NCI-H2171 (cell line): ENCODE measurements at places on chromosomes 4 and X.

GRCh38 chr4:59848457-59848856 is 1351.7 kb upstream of the ADGRL3 start:
- DNase-seq, result no peak

- no peak for DNase-seq
These were observed 37.8 kb upstream of the BDH2 start for GRCh38 chr4:103137446-103137827.

DNA sequence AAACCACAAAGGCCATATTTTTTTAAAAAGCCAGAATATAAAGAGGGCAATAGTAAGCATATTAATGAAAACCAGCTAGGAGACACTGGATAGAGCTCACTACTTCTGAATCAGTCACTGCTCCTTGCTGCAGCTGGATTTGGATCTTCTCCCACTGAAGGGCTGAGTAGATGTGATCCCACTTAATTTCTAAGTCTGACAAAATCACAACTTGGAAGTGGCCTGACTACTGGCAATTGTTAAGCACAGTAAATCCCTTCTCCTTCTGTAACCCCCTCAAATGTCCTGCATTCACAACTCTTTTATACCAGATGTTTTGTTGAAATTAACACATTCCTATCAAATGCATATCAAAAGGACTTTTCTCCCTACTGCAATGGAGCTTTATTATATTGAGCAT is 72.9 kb downstream of the AMMECR1 start:
- DNase-seq, result no peak

DNA sequence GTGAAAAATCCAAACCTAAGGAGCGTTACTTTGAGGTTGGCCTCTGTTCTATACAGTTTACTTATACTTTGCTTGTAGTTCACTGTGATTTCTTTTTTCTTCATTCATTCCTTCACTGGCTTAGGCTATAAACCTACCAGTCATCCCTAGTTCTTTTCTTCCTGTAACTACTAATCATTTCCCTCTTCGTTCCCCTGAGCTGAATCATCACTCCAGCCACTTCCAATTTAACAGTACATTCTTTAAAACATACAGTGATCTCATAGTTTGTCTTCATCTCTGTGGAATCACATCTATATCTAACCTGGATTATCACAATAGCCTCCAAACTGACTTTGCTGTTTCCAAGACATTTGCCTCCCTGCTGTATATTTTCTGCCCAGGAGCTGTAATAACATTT is 25.2 kb upstream of the NPFFR2 start:
- no peak for DNase-seq

DNA sequence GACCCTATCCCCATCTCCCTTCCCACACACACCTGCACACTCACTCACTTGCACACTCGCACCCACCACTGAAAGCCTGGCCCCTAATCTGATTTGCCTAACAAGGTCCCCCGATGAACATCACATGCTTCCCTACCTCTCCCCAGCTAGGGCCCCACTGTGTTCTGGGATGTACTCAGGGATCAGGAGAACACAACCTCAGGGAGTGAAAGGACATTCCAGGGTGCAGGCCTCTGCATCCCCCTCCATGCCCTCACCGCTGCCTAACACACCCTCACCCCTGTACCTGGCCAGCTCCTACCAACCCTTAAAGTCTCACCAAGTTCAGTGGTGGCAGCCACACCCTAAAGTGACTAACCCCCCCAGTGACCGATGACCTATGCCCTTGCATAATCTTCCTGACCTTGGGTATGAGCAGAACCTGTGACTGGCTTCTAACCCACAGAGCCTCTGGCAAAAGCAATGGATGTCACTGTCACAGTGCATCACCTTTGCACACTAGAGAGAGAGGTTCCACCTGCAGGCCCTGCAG is 2.4 kb upstream of the AFAP1 start:
- DNase-seq, result no peak

DNA sequence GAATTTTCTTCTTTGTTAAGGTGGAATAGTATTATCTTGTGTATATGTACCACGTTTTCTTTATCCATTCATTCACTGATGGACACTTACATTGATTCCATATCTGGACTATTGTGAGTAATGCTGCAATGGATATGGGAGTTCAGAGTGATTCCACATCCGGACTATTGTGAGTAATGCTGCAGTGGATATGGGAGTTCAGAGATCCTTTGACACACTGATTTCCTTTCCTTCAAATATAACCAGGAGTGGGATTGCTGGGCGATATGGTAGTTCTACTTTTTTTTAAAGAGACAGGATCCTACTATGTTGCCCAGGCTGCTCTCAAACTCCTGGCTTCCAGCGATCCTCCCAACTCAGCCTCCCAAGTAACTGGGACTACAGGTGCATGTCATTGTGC is 12.1 kb downstream of the TMEM156 start:
- DNase-seq, result no peak

- no peak for DNase-seq
These were observed 340.8 kb upstream of the NDST4 start for GRCh38 chr4:115454228-115454627.

GRCh38 chr4:123256901-123257300 is 139.7 kb upstream of the SPRY1 start:
- no peak for DNase-seq

DNA sequence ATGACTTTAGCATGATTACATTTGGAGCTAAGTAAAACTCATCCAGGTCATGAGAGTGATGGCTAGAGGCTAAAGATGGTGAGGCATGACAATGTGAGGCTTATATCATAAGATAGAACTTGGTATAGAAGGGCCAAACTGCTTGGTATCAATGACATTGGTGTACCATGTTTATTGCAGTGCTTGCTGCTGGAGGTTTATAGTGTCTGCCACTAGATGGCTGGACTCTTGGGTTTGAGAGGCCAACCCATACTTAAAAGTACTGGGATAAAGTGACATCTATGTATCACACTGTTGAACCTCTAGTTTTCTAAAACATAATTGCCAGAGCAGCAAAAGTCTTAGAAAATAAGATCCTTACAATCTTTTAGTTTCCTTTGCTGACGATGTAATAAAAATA is 83.0 kb upstream of the TACR3 start:
- DNase-seq, result no peak

DNA sequence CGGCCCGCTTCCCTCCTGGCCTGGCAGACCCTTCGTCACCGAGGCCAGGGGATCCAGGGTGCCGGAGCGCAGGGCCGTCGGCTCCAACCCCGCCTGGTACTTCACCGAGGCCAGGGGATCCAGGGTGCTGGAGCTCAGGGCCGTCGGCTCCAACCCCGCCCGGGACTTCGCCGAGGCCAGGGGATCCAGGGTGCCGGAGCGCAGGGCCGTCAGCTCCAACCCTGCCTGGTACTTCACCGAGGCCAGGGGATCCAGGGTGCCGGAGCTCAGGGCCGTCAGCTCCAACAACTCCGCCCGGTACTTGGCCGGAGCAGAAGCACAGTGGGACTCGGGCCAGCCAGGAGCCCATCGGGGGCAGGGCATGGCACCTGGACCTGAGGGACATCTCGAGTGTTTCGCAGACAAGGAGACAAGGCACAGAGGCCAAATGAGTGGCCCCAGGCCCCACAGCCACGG is 85.1 kb downstream of the FAM53A start:
- DNase-seq, result no peak

- DNase-seq, result no peak
These were observed 85.0 kb upstream of the FAT1 start for GRCh38 chr4:186808630-186809018.

- no peak for DNase-seq
These were observed 261.2 kb upstream of the GPC4 start for GRCh38 chrX:133676344-133677122.

DNA sequence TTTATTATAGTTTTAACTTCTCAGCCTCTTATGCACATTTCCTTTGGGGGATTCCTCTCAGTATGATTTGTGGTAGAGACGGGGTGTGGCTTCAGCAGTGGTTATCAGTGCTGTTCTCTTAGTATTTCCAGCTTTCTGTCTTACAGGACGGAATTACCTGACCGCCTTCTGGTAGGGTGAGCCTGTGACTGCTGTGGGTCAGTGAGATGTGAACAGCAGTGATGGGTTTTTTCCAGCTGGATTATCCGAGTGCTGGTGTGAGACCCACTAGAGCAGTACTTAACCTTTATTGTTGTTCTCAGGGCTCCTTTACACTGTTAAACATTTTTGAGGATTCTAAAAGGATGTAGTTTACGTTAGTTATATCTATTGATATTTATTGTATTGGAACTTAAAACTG is 135.2 kb downstream of the SLIT2 start:
- DNase-seq, result no peak

- no peak for DNase-seq
These were observed 15.3 kb downstream of the HAND2 start for GRCh38 chr4:173514641-173515217.

DNA sequence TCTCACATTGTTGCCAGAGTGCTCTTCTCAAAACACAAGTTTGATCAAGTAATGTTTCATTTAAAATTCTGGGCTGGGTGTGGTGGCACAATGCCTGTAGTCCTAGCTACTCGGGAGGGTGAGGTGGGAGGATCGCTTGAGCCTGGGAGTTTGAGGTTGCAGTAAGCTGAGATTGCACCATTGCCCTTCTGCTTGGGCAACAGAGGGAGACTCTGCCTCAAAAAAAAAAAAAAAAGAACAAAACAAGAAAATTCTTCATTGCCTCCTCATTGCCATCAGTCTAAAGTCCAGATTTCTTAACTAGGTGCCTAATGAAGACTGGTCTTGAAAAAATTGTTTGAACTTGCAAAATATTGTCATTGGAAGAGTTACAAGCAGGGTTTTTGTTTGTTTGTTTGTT is 120.1 kb downstream of the MFAP3L start:
- DNase-seq, result no peak

DNA sequence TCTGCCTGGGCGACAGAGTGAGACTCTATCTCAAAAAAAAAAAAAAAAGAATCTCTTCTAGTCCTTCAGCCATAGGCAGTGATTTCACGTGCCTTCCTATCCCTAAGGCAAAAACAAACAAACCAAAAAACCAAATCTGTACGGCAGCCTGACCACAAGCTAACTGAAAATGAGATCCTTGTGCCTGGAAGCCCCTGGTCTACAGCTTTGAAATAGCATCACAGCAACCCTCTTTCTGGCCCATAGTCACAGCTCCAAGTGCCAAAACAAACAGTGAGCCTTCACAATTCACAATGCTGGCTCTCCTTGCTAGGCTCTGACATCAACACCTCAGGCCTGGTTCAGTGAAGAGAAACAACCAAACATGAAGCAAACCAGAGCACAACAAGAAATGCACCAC is 46.1 kb downstream of the TMEM150C start:
- no peak for DNase-seq

DNA sequence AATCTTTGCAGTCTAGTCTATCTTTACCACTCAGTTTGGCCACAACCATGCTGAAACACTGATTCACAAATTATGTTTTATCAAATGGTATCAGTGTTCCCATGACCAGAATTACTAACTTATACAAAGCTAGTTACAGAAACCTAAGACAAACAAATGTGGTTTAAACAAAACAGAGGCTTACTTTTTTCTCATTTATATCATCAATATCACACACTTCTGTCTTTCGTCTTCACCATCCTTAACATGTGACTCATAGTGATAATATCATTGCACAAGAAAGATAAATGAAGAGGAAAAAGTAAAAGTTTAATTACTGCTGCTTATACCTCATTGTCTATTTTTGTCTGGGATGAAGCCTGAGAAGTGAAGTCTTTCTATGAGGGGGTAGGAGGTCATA is 406.6 kb downstream of the PCDH10 start:
- DNase-seq, result no peak

GRCh38 chrX:63920875-63921274 is 135.9 kb upstream of the ARHGEF9 start:
- no peak for DNase-seq

DNA sequence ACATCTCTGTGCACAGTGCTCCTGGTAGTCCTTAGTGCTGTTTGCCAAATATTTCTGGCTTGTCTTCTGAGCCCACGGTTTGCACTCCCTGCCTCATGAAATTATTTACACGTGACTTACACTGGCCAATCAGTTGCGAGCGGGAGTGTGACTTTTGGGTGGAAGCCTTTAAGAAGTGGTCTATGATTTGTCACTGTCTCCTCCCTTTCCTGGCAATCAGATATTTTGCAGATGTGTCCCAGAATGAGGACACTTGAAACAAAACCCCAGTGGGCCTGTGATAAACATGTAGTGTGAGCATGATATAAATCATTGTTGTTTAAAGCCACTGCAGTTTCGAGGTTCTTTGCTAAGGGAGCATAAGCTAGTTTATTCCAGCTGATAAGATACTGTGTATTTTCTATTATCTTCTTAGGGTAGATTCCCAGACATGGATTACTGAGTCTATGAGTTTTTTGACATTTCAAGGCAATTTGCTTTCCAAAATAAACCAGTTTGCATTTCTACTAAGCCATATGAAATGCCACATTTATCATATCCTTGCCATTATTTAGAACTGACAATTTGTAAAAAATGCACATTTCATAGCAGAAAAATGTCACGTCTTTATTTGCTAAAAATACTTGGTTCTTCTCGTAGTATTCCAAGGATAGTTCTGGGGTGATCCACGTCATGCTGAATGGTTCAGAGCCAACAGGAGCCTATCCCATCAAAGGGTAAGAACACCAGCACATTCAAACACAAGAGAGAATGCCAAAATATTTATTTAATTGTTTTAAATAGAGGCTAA is 12.0 kb downstream of the BST1 start:
- no peak for DNase-seq

- no peak for DNase-seq
These were observed 754 bp upstream of the KLF3 start for GRCh38 chr4:38663090-38663800.

GRCh38 chrX:39204353-39204752 is 403.1 kb downstream of the MID1IP1 start:
- DNase-seq, result no peak

DNA sequence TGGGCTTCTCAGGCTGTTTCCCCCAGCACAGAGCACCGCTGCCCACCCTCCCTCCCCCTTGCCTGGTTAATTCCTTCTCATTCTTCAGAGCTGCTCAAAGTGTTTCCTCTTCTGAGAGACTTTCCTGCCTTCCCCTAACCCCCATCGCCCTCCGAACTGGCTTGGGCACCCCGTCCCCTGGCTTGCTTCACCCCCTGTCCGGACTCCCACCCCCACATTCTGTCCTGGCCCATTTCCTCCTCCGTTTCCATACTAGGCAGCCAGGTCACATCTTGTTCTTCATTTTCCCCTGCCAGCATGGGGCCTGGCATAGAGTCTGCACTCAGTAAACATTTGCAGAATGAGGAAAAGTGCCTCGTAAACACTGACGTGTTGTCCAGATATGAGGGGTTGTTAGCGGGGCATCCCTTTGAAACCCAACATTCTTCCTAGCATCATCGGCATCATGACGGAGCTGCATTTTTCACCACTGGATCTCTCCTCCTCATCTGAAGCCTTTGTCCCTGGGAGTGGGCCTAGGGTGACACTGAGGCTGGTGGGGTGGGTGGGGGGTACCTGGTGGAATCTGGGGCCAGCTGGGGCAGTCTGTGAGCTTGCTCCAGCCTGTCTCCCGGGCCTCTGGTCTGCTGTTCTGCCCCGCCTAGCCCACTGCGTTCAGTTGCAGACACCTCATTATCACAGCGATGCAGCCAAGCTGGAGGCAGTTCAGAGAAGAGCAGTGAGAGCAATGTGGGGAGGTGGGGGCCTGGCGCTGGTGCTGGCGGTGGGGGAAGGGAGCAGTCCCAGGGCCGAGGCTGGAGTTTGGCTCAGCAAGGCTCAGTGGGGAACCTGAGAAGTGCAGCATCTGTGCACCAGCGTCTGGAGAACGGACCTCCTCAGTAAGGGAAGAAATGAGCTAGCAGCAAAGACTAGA is 149.4 kb upstream of the PJA1 start:
- DNase-seq, result no peak
